ENCODE measurements at places on chromosomes 3 and 15.

- peak; percentile 64 for DNase-seq
These were observed 25.9 kb upstream of the SMAD3 start for GRCh38 chr15:67039384-67040075.

DNA sequence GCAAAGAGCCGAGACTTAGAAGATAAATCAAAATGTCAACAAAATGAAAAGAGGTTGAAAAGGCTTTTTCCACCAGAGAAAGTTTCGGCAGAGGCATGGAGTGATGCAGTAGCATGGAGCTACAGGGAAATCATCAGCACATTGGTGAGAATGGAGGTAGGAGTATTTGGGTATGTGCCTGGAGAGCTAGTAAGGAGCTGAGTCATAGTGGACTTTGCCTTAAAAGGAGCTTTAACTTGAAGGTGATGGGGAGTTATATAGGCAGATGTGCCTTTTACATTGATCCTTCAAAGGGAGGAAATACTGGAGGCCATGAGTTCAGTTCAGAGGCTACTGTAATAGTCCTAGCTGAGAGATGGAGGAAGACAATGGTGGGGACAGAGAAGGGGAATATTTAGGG lies 44.3 kb downstream of the IL5RA start:
- peak; percentile 0 for DNase-seq

DNA sequence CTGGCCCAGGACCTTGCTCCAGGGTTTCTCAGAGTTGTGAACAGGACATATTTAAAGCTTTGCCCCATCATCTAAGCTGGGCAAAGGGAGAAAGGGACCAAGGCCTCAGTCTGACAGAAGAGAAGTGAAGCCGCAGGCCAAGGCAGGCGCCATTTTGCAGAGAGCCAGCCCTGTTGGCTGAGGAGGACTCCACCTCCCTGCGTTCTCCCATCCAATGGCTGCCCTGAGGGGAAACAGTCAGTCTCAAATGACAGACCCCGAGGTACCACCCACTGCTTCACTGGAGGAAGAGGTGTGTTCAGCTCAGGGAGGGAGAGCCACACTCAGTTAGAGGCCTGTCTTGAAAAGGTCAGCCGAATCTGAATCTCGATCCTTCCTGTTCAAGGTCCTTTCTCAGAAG lies 86.1 kb downstream of the ADAMTS17 start:
- peak; percentile 13 for DNase-seq

DNA sequence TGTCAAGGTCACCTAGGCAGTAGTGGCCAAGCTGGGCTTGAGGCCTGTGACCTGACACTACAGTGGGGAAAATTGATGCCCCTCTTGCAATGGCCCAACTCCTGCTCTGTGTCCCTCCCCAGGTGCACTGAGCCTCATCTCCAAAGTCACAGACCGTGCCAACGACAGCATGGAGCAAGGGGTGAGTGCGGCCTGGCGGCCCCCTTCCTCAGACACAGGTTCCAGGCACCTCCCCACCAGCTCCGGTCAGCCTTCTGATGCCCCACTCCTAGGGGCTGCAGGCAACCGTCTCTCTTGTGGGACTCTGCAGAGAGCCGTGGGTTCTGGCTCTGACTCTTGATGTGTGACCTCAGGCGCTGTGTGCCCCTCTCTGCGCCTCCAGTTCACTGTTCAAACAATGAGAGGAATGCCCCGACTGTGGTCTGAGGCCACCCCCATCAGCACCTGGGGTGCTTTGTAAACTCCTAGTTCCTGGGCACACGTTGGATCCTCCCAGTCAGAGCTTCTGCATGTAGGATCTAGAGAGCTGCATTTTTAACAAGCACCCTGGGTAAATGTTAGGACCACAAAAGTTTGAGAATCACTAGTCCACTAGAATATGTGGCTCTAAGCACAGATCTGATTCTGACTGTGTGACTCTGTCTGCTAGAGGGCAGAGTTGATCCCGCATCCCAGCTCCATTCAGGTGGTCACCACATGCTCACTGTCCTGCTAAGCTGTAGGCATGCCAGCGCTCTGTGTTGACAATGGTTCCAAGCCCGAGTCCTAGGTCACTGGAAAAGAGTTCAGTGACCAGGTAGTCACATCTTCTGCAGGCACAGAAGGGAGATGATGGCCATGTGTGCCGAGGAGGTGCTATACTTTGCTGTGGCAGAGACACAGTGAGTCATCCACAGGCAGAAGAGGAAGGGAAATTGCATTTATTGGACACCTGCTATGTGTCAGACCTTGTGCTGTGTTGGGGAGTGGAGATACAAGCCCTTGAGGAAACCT lies 46.2 kb upstream of the NR2C2 start:
- no peak for DNase-seq

DNA sequence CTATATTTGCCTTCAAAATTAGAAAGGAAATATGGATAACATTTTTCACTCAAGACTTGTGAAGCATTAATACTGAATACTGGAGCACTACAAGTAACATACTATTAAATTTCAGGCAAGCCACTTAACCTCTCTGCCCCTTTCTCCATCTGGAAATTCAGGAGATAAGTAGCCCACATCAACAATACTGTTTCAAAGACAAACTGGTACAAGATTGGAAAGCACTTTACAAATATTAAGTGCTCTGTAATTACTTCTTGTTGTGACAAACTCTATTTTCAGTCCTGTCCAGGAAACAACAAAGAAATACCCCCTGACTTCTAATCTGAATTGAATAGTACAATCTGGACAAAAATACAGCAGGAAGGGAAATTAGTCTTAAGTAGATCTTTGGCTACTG lies 49.3 kb downstream of the TMEM212 start:
- no peak for DNase-seq

- DNase-seq, result no peak
These were observed 29.4 kb downstream of the ZXDC start for GRCh38 chr3:126446301-126446700.

- no peak for DNase-seq
These were observed 302.8 kb upstream of the GOLIM4 start for GRCh38 chr3:168398371-168399025.

- DNase-seq, result no peak
These were observed 412 bp downstream of the SLC51A start for GRCh38 chr3:196216681-196217211.

- DNase-seq, result no peak
These were observed 70.2 kb downstream of the FMN1 start for GRCh38 chr15:33124279-33124678.

GRCh38 chr3:82839871-82840270 lies 1078.4 kb upstream of the GBE1 start:
- no peak for DNase-seq

DNA sequence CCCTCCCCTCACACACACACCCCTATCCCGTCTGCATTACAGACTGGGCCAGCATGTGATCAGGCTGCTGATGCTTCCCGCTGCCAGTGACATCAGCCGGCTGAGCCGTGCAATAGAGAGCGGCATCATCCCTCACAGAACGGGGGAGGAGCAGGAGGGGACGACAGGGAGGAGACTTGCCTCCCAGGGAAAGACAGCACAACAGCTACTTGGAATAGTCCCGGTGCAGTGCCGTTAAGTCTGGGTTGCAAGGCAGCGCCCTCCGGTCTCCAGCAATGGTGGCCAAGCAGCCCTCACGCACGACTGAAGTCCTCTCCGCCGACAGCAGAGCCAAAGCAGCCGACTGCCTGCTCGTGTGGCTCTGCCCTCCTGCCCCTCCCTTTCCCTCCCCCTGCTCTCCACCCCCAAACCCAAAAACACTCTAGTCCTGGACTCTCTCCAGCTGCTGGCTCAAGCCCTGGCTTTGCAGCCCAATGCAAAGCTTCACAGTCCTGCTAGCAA lies 31.5 kb upstream of the RPS17 start:
- peak; percentile 64 for DNase-seq

- DNase-seq, result no peak
These were observed 5.2 kb downstream of the NKTR start for GRCh38 chr3:42605546-42606173.

DNA sequence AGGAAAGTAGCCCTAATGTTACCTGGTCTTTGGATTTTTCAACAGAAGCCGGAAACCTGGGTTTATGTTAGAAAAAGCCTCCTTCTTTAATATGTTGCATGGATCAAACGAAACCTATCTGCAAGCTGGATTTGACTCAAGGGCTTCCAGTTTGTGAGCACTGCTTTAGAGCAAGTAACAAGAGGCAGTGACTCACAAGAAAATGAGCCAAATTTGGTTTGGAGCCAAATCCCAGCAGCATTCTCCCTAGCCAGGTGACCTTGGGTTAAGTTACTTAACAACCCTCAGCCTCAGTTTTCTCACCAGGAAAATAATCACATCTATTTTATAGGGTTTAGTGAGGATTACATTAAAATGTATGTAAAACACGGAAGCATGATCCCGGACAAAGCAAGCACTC lies 215.2 kb upstream of the PRICKLE2 start:
- peak; percentile 83 for DNase-seq

- peak; percentile 4 for DNase-seq
These were observed 61.9 kb downstream of the VGLL3 start for GRCh38 chr3:86929046-86929445.

GRCh38 chr3:170585937-170586310 lies at the start of gene SLC7A14:
SLC7A14 (minus strand) TSS chr3:170586075; CDS start chr3:170526936, 59,139 bp downstream.
- peak; percentile 28 for DNase-seq

DNA sequence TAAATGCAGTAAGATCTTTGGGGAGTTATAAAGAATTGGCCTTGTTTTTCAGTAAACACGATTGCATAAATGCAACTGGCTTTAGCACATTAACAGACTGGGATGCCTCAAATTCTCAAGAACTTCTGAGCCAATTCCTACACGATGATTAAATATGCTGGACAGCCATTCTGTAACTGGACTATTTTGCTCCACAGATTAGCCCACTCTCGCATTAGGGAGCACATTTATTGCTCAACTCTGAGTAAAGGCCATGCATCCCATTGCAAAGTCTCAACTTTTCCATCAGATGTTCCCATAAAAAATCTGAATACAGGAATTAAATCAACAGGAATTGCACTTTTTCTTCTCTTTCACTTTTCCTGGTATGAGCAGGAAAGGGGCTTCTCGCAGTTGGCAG lies 66.7 kb upstream of the PRICKLE2 start:
- no peak for DNase-seq

GRCh38 chr3:62700357-62700756 lies 174.9 kb downstream of the CADPS start:
- DNase-seq, result no peak

DNA sequence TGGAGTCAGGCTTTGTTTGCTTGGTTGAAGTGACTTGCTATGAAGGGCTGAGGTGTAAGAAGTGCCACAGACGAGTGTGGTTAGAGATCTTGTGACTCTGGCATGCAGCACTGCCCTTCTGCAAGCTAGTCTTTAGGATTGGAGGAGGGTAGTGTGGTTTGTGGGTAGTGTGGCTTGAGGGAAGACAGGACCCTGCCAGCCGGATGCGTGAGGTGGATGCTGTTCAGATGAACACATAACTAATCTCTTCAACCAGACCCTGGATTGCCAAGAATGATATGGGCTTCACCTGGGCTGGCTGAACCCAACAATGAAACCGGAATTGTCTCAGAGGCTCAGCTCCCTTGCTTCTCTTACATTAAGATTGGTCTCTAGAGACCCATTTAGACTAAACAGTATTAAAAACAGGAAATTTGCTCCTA lies 32.7 kb downstream of the STARD9 start:
- peak; percentile 73 for DNase-seq

DNA sequence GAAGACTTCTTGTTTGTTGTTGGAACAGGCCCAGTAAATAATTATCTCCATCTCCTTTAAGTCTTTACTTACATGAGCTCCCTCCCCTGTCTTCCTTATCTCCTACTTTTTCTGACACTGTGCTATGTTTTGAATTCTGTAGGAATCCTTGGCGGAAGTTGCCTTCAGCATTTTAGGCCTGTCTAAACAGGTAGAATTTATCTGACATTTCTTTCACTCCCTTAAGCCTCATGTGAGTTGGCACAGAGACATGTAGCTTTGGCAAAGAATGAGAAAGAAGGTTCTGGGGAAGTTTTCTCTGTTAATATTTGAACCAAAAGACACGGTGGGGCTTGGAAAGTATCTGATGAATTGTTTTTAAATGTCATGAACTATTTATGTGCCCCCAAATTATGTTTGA lies 8.1 kb downstream of the MCTP2 start:
- DNase-seq, result no peak

- no peak for DNase-seq
These were observed 28.9 kb downstream of the TPM1 start for GRCh38 chr15:63071288-63071909.

GRCh38 chr3:2511356-2511755 lies 412.7 kb downstream of the CNTN4 start:
- no peak for DNase-seq

DNA sequence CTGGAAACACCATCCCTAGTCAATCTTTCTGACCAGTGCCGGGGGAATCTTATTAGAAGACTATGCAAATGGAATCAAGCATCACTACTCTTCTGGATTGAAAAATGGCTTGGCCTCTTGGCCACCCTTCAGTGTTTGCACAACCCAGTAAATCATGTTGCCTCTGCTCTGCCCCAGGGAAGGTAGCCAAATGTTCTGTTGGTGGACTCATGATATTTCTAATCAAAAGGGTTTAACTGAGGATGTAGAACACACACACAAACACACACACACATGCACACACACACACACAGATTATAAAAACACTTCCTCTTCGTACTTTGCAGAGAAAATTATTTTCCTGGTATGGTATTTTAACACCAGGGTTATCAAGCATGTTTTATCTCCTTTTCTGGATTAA lies 7.9 kb downstream of the RBP2 start:
- no peak for DNase-seq

DNA sequence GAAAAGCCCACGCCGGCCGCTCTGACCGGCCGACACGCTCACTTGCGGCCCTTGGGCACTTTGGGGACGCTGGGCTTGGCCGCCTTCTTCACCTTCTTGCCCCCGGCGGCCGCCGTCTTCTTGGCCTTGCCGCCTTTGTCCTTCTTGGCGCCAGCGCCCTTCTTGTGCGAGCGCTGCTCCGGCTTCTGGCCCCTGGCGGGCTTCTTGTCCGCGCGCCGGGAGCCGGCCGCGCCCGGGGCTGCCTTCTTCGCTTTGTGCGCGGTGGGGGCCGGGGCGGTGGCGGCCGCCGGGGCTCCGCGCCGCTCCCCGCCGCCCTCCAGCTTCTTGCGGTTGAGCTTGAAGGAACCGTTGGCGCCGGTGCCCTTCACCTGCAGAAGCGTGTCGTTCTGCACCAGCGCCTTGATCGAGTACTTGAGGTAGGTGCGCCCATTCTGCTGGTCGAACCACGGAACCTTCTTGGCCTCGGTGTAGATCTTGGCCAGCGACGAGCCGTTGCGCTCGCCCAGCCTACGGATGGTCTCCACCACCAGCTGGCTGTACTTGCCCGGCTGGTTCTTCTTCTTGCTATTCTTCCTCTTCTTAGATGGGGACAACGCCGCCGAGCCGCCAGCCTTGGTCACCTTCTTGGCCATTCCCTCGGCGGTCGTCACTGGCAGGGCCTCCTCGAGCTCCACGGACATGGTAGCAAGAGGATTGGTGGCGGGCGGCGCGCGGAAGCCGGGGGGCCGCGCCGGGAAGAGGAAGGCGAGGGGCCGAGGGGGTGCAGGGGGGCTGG lies 36.7 kb downstream of the HMCES start:
- DNase-seq, result peak; percentile 32

- peak; percentile 83 for DNase-seq
These were observed 4.9 kb upstream of the ALAS1 start for GRCh38 chr3:52193065-52193464.

DNA sequence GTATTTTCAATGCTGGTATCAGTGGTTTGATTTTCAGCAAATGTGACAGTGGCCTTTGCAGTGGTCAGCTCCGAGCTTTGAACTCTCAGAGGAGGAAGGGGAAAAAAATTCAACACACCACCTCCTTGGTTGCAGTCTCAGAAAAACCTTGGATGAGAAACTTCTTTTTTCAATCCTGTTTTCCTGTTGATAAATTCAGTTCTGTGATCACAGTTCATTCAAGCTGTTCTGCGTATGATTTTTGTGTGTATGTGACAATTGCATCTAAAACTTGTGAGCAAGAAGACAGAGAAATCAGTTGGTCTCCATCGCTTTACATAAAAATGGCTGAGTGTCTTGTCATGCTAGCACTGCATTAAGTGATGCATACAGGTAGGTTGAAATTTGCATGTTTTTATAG lies 19.2 kb downstream of the ZBTB38 start:
- no peak for DNase-seq

All from M059J (cell line).